ENCODE measurements at places on chromosomes 11 and 22. TPM values are rescaled to one million over a fixed set of nuclear protein-coding genes. Genes with fewer than 3 reads are reported as not detected.

CBLIF gene
- 0.20 TPM for polyA plus RNA-seq

CCDC87 gene
- 0.27 TPM for polyA plus RNA-seq

MISFA gene
- polyA plus RNA-seq: 18.2 TPM

NCAM1 gene
- 87.3 TPM for polyA plus RNA-seq

ZNF70 gene
- 8.1 TPM for polyA plus RNA-seq

NRIP3 gene
- polyA plus RNA-seq: 1.0 TPM

DDI1 gene
- polyA plus RNA-seq: not detected

GAL3ST1 gene
- polyA plus RNA-seq: 23.8 TPM

CASP4 gene
- polyA plus RNA-seq: 20.1 TPM

OR5A1 gene
- 0.03 TPM for polyA plus RNA-seq

CD44 gene
- polyA plus RNA-seq: 10.1 TPM

IL10RA gene
- polyA plus RNA-seq: 2.1 TPM

CYTH4 gene
- 3.9 TPM for polyA plus RNA-seq

MS4A2 gene
- 0.07 TPM for polyA plus RNA-seq

SULT4A1 gene
- 4.0 TPM for polyA plus RNA-seq

KLHDC7B gene
- polyA plus RNA-seq: 0.10 TPM

- no peak for DNase-seq
Measured at GRCh38 chr11:72088076-72088808, 7.6 kb downstream of the LRRC51 start.

GRCh38 chr11:128471138-128471661 is 116.2 kb downstream of the ETS1 start:
- DNase-seq: no peak

GRCh38 chr11:101436511-101437142 is 147.2 kb downstream of the TRPC6 start:
- DNase-seq: peak; percentile 31

DNA sequence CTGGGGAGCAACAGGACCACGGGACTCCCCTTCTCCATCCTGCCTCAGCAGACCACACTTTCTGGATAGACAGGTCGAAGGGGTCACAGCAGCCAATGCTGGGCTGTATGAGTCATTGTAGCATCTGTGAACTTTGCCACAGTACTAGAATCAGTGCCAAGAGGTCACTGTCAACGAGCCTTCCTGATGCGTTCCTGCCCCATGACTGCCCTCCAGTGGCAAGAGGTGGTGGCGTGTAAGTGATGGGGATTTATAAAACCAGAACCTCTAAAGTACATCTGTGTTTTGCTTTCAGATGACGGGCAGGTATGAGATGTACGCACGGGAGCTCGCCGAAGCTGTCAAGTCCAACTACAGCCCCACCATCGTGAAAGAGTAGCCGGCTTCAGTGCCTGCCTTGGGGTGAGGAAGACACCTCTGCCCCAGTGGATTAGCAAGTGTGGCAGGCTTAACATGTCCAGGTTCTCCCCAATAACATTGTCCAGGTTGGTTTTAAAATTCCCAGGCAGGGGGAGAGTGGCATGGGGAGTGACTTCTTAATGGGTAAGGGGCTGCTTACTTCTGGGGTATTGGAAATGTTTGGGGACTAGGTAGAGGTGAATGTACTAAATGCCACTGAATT is 29.4 kb downstream of the GUCD1 start:
- DNase-seq: no peak

DNA sequence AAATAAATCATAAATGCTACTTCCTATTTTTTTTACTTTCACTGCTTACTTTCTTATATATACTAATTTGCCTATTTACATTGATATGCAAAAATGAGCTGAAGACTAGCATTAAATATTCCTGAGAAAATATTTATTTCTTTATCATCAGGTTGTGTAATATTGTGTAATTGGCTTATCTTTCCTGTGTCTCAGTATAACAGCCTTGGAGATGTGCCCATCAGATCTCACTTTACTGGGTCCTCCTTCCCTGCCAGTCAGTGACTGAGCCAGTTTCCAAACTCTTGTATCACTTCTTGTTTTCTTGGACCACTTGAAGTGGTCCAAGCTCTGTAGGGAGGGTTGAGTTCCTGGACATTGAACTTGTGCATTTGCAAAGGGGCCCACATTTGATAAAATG is 900.0 kb downstream of the LUZP2 start:
- no peak for DNase-seq

DNA sequence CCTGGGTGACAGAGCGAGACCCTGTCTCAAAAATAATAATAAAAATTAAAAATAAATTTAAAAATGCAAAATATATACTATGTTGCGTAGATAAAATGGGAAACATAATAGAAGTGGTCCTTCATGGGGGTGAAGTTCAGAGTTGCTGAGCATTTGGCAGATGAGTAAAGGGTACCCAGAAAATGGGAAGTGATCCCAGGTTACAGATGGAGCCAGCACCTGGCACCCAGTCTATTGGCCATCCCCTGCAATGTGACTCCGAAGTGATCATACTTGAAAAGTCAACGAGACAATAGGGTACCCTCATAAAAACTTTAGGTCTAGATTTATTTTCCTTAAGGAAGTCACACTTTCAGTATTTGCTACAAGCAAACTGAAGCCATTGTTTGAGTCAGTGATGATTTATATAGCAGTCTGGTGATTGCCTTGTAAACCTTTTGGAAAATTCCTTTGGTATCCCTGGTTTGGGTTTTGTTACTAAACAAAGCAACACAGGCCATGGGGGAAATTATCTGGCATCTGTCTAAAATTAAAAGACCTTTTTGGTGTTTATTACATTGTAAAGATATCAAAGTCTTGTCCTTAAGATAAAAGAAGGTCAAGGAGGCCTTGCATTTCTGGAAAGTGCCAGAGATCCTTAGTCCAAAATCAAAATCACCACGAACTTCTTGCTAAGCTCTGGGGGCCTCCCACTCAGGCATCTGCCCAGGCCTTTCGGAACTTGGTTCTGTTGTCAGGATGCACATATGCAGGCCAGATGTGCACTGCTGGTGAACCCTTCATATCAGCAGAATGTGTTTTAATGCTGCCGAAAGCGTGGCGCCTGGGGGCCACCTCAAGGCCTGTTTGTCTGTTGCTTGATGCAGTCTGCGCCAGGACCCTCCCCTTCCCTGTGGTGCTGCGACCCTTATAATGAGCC is 4.3 kb downstream of the SMARCB1 start:
- DNase-seq: no peak

- no peak for DNase-seq
Measured at GRCh38 chr11:95371153-95371552, 140.2 kb upstream of the SESN3 start.

DNA sequence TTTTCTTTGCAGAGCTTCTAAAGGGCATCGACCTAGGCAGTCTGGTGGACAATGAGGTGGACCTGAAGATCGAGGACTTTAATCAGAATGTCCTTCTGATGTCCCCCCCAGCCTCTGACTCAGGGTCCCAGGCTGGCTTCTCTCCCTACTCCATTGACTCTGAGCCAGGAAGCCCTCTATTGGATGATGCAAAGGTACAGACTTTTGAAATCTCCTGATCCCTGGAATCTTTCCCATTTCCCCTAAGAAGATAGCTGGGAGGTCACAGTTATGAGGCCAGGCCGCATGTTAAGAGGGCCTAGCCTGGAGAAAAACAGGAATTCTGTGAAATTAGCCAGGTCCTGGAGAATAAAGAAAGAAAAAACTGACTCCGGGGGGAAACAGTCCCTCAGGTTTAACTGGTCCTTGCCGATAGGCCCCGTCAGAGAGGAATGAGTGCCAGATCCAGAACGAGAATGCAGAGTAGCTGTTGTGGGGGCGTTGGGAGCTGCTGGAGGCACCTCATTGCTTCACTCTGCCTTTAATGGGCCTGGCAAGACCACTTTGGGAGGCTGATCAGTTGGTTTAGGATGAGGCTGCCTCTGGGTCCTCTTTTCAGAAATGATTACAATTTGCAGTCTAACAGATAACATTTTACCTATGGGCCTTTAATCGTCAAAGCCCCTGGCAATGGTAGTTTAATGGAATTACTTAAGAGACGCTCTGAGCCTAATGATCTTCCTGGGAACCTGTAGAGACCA is 39.2 kb downstream of the SHISA8 start:
- DNase-seq: no peak

GRCh38 chr11:17604915-17605233 is 57.8 kb downstream of the OTOG start:
- DNase-seq: no peak

GRCh38 chr11:47398551-47398950 is 9.8 kb upstream of the SLC39A13 start:
- no peak for DNase-seq

GRCh38 chr11:106415510-106415909 is 338.0 kb downstream of the AASDHPPT start:
- no peak for DNase-seq

DNA sequence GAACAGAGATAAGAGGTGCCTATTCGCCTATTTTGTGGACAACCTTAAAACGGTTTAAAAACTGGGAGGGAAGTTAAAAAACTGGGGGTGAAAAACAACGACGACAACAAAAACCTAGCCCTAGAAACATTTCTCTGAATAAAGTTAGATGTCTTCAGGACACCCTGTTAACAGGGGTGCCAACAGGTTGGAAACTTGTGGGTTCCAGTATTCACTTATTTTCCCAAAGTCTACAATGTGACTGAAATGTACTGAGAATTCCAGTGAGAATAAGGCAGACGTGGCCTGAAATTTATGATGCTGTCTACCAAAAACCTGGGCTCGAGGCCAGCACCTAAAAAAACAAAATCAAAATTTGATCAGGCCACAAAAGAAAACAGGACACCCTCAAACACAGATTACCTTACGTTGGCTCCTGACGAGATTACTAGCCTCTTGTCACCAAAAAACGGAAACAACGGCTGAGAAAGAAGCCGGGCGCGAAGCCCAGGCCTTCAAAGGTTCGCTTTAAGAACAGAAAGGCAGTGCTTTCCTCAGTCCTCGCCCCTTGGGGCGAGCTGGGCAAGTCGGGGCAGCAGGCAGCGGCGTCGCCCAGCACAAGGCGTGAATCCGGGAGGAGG is 906 bp downstream of the CCDC90B start:
- DNase-seq: no peak

DNA sequence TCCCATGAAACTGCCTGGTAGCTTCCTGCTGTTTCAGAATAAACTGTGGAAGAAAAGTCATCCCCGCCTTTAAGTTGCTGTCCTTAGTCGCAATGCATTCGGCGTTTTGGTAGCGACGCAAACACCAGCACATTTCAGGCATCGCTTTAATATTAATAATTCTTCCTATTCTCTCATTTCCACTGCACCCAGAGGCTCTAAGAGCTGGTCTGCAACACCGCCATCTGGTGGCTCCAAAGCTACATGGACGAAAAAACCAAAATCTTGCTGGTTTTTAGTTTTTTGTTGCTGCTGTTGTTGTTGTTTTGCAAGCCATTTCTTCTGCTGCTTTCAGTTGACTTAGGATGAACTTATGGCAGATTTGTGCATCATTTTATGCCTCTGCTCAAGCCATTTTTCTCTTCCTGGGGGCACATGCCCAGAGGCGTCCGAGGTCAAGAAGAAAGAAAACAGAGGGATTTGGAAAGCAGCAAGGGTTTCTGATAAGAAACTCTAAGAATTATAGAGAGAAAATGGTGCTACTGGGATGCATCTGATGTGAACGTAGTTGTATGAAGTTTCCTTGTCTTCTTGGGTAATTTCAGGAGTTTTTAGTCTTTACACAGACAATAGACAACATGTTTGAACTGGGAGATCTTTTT is 345.4 kb upstream of the KIRREL3 start:
- peak; percentile 31 for DNase-seq

DNA sequence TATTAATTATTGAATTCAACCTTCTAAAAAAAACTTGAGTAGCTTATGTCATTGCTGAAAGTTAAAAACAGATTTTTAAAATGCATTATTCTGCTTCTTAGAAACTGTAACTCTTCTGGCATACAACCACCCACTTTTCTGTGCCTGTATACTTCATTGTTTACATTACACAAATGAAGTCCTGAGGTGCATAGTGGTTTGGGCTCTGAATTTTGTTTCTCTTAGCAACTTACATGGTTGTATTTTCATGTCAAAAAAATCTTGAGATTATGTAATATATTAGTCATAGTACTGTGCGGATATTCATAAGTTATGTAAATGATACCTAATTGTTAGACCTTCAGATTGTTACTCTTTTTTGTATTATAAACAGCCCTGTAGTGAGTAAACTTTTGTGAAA is 12.2 kb downstream of the SC5D start:
- no peak for DNase-seq

GRCh38 chr11:12390687-12391110 is 13.3 kb downstream of the PARVA start:
- DNase-seq: no peak

- no peak for DNase-seq
Measured at GRCh38 chr11:24155792-24156191, 341.1 kb upstream of the LUZP2 start.

DNA sequence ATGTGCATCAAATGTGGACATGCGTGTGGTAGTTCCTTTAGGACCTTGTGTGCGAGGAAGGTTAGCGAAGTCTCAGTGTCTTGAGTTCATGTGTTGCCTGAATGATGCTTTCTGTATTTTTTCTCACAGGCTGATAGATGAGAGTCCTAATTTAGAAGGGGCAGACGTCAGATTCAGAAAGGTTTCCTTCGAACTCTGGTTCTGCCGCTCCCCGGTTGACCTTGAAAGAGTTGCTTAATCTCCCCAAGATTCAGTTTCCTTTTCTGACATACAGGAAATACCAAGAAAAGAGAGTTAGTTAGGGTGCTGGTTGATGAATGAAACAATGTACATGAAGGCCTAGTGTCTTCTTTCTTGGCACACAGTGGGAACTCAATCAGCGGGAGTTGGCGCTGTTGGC is 35.9 kb upstream of the TTC12 start:
- DNase-seq: no peak

DNA sequence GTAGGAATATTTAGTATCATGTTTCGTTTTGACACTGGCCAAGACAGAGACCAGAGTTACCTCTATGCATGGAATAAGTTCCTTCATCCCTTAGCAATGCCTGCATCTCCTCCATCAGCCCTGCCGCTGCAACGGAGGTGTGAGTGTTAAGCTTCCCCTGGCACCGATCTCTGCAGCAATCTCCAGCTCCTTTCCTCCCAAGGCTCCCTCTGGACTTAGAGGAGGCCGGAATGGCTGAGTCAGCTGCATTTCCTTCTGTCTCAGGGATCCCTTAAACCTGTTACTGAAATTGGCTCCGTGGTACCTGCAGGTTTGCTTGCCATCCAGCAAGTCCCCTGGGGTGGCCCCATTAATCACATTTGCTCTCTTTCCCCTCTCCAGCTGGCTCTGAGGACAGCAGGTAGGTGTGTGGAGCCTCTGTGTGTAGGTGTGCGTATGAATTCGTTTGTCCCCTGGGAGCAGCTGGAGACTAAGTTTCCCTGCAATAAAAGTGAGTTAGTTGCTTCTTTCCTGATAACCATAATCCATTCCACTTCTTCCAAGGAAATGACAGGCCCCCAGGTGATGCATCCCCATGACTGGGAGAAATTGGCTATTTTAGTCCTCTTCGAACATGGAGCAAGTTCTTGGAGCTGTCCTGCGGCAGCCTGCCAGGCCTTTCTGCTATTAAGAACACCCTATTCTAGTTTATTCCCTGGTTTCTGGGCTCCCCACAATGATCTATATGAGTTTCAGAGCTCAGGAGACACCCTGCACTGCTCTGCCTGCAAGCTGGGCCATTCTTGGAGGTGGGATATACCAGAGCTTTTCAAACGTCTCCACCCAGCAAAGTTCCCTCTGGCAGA is 457.2 kb upstream of the CADM1 start:
- no peak for DNase-seq
